Activated CD4-positive, alpha-beta T cell treated with anti-CD3 and anti-CD28 coated beads for 36 hours (primary cell): ENCODE measurements at places on chromosomes 5 and 9. TPM values are rescaled to one million over a fixed set of nuclear protein-coding genes. Genes with fewer than 3 reads are reported as not detected.
A peak's percentile ranks its signal among the peaks of the same experiment; 100 is the strongest.

DNA sequence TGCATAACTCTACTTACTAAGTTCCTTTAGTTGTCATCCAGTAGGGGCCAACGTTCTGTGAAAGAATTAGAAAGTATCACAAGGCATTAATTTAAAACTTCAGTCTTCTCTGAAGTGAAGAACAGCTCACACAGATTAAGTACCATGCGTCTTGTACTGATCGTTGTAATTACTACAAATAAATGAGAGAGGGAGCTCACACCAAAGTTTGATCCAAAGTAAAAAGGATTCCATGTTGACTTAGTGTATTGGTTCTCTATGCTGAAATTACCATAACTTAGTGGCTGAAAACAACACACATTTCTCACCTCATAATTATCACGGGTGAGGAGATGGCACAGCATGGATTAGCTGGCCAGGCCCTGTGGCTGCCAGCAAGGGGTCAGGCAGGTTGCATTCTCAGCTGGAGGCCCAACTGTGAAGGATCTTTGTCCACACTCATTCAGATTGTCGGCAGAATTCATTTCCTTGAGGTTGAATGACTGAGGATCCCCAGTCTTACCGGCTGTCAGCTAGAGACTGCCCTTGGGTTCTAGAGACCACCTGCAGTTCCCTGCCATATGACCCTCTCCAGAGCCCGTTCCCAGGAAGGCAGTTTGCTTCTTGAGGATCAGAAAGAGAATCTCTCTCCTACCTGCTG is 169.1 kb downstream of the YTHDC2 start:
- no peak for DNase-seq

DNA sequence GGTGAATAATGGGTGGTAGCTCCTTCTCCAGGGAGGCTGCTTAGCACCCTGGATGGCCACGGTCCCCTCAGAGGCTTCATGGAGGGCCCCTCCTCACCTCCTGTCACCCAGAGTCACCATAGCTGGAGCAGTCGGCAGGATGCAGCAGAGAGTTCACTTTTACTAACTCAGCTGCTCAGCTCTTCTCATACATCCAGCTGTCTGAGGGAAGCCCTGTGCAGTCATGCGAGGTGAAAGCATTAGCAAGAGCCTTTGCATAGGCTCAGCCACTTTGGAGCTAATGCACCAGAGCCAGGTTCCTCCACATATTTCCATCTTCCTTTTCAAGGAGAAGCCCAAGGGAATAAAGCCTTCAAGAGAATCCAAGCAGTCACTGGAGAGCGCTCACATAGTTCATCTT is 499.2 kb downstream of the BNC2 start:
- DNase-seq, result no peak

DNA sequence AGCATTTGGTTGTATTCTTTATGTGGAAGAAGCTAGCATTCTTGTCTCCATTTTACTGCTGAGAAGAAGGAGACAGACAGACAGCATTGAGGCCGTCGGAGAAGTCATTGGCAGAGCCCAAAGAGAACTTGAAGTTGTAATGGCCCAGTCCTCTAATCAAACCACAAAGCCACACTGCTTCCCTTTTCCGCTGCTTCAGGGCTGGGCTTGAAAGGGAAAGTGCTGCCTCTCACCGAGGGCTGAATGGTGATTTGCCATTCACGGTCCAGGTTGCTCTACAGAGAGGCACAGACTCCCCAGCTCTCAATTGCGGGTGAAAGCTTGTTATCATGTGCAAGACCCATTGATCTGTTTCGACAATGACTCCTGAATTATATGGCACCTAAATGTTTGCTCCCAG is 25.6 kb upstream of the POU4F3 start:
- DNase-seq, result no peak

GRCh38 chr5:74722271-74722670 is 37.2 kb downstream of the HEXB start:
- DNase-seq, result no peak

The IL3 gene
- total RNA-seq, result 10.8 TPM

The CDX1 gene
- total RNA-seq, result not detected

The PTPRD gene
- total RNA-seq, result not detected

- DNase-seq, result no peak
Measured at GRCh38 chr9:115350548-115350947, 232.6 kb upstream of the TNC start.

The TPM2 gene
- 4.3 TPM for total RNA-seq

DNA sequence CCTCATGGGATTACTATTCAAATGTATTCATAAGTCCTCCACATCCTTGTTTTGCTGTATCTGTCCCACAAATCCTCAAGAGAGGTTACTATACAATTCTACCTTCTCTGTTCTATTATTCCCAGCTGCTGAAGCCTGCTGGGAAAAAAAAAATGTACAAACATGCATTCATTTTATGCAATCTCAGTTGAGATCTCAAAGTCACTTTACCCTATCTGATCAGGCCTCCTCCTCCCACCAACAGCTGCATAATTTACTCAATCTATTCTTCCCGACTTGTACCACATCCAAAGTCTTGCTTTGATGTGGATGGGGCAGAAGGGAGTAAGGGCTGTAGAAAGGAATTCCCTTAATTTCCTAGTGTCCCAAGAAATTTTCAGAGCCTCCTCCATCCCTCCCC is 28.6 kb downstream of the PSIP1 start:
- no peak for DNase-seq

GRCh38 chr9:124009531-124010217 is 1.9 kb upstream of the LHX2 start:
- no peak for DNase-seq

The PSIP1 gene
- 139 TPM for total RNA-seq

DNA sequence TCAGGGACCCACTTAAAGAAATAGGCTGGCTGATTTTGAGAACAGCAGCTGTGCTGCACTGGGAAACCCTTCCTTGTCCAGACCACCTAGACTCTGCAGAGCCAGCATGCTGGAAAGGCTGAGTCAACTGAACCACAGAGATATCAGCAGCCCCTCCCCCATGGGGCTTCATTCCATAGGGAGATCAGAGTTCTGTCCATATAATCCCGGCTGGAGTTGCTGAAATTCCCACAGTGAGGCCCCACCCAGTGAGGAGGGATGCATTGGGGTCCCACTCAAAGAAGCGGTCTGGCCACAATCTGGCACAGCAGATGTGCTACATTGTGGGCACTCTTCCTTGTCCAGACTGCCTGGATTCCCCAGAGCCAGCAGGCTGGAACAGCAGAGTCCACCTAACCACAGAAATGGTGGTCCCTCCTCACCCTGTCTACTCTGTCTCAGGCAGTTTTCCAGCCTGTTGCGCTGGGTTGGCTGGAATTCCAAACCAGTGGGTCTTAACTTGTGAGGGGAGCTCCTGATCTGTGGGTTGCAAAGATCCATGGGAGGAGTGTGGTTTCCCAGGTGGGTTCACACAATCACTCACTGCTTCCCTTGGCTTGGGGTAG is 127.1 kb downstream of the RNF180 start:
- no peak for DNase-seq

DNA sequence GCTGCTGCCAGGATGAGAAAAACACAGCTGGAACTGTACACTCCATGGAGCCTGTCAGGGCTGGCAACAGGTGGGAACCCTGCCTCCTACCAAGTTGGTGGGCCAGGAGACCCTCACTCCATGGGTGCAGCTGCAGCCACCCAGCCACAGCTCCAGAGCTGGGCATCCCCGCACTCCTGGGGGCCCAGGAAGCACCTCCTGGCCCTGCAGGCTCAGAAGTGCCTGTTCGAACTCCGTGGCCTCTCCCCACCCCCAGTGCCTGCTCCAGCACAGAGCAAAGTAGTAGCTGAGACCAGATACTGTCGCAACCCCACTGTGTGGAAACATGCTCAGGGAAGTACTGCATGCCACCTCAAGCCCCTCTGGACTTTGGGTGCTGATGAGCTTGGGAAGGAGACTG is 564.0 kb upstream of the ACO1 start:
- no peak for DNase-seq

GRCh38 chr5:91052977-91053740 is 330.0 kb downstream of the ARRDC3 start:
- DNase-seq, result no peak

DNA sequence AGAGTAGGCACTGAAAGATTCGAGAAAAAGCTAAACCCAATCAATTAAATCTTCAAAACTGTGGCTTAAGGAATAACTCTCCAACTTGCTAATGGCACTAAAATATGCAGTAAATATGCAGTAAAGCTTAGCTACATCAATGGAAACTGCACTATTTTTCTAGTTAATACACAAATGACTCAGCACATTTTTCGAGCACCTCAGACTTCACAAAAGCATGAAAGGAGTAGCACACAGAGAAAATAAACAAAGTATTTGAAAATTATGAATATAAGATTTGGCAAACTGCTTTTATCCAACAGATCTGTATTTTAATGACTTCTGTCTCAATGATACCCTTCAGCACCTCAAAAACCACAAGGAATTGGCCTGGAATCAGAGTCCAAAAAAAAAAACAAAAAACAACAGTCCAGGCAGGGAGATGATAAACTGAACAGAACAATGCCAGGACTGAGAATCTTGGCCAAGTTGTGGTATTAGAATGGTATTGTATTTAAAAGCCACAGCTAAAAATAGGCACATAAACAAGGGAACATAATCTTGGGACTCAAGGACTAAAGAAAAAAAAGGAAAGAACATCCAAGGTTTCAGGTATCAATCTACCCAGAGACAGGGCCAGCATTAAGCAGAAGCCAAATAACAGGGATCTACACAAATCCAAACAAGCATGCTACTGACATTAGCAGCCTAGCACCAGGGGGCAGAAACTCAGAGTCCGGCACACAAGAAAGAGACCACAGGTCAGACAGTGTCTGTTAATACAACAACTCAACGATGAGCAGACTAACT is 21.4 kb downstream of the TMEM245 start:
- DNase-seq, result no peak

The GAPT gene
- not detected for total RNA-seq

DNA sequence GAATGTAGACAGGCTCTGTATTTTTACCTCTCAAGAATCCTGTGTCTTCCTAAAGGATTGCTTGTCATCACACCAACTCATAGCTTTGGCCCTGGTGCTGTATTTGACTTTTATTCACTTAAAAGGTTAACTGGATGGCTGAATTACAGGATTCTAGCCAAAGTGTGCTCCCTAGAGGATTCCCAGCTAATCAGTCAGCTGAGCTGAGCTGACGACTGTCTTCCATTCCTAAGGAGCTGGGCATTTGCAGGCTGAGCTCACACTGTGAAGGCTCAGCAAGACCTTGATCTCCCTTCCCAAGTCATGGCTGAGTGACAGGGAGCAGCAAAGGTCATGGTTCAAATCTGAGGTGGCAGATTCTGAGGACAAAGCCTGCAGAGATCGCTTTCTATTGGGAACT is 59.0 kb upstream of the PALM2AKAP2 start:
- DNase-seq, result no peak

GRCh38 chr9:94714494-94714893 is 12.0 kb upstream of the AOPEP start:
- no peak for DNase-seq

- DNase-seq, result no peak
Measured at GRCh38 chr9:73155968-73156864, 4.6 kb downstream of the ANXA1 start.

The AK8 gene
- total RNA-seq, result not detected

DNA sequence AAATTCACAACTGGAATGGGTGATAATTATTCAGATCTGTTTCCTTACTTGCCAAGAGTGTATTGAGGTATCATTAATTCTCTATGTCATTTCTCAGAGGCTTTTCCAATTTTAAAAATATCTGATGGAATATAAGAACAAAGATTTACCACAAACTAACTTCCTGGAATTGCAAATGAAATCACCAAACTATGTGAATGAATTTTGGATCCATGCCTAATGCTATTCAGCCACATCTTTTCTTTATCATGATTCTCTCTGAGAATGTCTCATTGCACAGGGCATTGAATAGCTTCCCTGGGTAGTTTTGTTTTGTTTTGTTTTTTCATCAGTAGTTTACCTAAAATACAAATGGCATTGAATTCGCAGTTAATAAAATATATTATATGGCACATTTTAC is 146.9 kb upstream of the FBN2 start:
- DNase-seq, result no peak

DNA sequence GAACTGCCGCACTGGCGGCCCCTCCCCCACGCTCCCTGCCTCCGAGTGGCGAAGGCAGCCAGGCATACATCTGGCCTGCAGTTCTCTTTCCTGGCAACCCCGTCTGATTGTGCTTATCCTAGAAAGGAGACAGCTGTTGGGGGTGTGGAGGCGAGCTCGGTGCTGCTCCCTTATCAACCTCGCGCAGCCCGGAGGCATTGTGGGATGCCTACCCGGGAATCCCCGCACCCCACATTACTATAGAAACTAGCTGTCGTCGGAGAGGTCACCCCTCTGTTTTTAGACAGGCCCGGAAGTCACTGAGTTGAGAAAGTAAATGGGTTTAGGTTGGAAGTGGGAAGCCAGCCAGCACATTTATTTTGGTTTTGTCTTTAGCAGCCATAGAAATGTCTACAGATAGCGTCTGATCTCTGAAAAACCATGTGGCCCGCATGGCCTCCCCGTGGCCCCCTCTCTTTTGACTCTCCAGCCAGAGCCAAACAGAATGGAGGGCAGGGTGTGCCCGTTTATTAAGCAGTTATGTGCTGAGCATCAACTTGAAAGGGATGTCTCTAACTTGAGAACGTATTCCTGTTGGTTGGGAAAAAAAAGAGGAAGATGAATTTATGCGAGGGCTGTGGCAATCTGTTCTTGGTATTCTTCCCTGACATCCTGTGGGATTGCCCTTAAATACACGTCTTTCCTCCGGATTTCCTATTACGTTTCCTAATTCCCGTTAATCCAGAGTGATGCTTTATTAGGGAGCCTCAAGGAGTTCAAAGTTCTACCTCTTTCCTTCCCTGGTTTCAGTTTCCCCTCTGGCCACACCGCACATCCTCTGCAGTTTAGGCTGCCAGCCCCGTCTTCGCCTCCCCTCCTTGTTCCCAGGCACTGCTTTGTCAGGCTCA is 3.9 kb downstream of the STC2 start:
- peak; percentile 34 for DNase-seq

The ASPN gene
- not detected for total RNA-seq

GRCh38 chr5:171639966-171640365 is 145.7 kb upstream of the SMIM23 start:
- DNase-seq, result no peak

DNA sequence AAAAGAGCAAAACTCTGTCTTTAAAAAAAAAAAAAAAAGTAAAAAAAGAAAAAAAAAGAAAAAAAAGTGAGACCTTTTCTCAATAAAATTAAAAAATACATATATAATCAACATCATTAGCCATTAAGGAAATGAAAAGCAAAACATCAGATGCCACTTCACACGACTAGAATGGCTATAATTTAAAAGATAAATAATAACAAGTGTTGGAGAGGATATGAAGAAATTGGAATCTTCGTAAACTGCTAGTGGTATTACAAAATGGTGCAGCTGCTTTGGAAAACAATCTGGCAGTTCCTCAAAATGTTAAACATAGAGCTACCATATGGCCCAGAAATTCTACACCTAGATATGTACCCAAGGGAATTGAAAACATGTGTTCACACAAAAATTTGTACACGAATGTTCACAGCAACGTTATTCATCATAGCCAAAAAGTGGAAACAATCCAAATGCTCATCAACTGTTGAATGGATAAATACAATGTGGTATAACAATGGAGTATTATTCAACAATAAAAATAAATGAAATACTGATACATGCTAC is 45.3 kb upstream of the SIL1 start:
- no peak for DNase-seq

The CNTFR gene
- total RNA-seq, result not detected
